Stimulated activated CD8-positive, alpha-beta memory T cell treated with anti-CD3 and anti-CD28 coated beads, Interleukin-7, amount 100 ng/mL, for 24 hours (primary cell): ENCODE measurements at places on chromosomes 4 and X.

DNA sequence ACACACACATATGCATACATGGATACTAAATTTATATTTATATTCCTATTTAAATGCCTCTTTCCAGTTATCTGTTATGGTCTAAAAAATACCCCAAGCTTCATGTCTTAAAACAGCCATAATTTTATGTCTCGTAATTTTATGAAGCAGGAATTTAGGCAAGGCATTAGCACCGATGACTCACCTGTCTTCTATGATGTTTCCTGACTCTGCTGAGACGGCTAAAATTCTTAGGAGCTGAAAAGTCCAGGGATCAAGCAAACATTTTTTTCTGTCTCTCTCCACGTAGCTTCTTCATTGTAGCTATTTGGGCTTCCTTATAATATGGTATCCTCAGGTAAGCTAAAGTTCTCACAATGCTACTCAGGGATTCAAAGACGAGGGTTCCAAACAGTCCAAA lies 930.3 kb downstream of the STIM2 start:
- DNase-seq = no peak

- DNase-seq = no peak
Observed at GRCh38 chrX:42725196-42725595, 52.8 kb downstream of the PPP1R2C start.

DNA sequence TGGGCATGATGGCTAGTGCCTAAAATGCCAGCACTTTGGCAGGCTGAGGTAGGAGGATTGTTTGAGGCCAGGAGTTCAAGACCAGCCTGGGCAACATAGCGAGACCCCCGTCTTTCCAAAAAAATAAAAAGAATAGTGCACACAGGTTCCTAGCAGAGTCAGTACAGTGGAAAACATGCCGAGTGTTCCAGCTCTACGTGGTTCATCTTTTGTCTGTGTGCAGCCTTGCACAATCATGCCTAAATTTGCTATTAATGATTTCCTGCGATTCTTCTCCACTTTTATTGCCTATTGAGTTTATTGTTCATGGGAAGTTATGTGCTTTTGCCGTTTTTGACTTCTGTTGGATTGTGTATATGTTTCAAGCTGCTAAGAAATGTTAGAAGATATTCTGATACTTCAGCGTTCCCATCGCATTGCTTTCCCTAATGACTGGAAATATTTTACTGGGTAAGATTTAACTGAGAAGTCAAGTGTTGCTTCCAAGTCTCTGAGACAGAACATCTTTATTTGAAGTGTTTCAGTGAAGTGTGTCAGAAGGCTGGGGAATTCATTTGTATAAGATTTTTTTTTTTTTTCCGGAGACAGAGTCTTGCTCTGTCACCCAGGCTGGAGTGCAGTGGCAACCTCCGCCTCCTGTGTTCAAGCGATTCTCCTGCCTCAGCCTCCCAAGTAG lies 11.3 kb downstream of the DOCK11 start:
- DNase-seq = no peak

- no peak for DNase-seq
Observed at GRCh38 chr4:111775556-111776297, 369.5 kb upstream of the FAM241A start.

GRCh38 chr4:139824882-139825522 lies 159.4 kb downstream of the MGST2 start:
- DNase-seq = no peak

DNA sequence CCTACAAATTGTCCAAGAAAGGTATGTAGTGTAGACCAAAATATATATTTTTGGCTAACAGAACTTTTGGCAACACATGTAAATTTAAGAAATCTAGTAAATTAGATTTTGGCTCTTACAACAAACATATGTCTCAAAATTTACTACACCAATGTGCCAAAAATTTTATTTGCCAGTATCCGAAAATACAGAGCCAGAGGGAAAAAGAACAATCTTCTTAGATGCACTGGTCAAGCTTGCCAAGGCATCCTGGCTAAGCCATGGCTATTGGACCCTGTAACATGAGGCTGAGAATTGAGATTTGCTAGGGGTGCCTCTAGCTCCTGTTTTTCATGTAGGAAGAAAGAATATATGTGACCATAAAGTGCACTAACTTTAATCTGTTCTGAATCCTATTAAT lies 91.8 kb downstream of the GABRG1 start:
- no peak for DNase-seq

DNA sequence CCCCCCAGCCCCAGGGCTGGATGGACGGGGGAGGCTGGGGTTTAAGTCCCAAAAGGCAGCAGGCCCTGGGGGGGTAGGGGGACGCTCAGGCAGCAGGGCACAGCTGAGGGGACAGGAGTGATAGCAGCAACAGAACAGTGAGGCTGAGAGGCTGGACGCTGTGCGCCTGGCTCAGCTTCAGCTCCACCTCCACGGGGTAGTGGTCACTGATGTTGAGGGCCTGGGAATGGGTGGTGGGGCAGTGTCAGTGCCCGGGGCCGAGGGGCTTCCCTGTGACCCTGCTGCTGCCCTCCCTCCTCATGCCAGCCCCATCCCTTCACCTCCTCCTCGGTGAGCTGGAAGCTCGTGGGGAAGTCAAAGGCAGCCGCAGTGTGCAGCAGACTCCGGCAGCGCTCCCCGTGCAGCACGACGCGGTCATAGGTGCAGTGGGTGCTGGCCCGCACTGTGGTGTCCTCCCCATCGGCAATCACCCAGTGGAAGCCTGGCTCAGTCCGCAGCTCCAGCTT lies 4.5 kb downstream of the RPL10 start:
- no peak for DNase-seq

- no peak for DNase-seq
Observed at GRCh38 chrX:121831601-121832000, 784.2 kb downstream of the GLUD2 start.

DNA sequence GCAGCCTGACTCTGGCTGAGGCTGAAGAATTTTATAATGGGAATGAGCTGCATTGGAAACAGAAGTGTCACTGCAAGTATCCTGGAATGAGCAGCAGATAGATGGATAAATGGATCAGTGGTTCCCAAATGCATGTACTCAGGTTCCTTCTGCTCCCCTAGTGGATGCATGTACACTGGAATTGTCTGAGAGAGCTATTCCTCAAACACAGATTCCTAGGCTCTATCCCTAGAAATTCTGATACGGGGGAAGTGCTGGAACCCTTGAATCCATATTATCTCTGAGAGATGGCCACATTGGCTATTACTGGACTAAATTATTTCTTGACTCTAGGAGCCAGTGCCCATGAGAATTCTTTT lies 64.8 kb downstream of the TMEM131L start:
- no peak for DNase-seq

DNA sequence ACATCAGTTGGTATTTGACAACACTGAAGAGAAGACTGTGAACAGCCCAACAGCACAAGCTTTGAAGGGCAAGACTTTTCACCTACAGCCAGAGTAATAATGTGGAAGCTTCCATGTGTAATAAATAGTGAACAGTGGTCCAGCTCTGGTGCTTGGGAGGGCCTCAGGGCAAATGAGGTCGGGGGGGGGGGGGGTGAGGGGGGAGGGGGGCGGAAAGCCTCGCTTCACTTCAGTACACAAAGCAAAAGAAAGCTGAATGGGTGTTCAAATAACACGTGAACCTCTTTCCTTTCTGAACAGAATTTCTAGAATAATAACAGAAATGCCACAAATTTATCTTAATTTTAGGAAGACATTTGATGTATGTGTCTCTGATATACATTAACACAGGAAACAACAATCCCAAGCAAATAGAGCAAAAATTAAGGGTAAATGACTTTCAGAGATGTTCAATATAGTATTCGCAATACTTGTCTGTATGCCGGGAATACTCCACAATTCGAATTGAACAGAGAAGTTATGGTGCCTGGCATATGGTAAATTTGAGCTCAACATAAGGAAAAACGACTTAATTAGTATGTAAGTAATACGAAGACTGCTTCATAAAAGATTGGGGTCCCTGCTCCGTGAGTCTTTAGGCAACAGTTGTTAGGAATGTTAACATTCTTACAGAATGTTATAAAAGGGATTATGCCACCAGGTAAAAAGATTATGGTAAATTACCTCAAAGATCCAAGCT lies 92.6 kb downstream of the FRYL start:
- DNase-seq = no peak

- DNase-seq = no peak
Observed at GRCh38 chrX:14899607-14900006, 26.4 kb downstream of the MOSPD2 start.

- DNase-seq = no peak
Observed at GRCh38 chr4:148452970-148453369, 10.8 kb upstream of the NR3C2 start.

DNA sequence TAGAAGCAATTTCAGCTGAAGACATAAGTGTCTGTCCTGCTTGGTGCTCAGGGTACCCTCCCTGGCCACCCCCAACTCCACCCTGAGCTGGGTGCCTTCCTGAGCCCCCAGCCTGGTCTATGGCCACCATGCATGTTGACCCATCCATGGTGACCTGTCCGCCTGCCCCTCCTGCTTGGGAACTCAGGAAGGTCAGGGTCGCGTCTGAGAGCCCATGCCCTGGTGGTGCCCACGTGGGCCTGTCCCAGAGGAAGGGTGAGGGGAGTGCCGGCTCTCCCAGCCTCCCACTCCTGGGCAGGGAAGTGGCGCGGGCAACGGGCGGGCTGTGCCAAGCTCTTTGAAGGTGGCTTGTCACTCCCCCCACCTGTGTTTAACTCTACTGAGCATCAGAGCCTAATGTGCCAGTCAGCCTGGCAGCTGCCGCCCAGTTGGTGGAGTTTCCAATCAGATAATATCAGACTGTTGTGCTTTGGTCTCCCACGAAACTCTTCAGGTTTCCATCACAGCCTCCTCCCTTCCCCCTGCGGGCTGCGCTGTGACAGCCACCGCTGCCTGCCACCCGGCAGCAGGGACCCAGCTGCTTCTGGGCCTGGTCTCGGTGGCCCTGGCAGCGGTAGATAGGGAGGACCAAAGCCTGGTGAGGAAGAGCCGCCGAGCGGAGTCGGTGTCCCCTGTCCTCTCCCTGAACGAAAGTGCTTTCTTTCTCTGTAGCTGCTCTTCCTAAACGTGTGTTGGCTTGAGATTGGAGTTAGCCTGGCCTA lies 4.8 kb downstream of the SH3BP2 start:
- no peak for DNase-seq

DNA sequence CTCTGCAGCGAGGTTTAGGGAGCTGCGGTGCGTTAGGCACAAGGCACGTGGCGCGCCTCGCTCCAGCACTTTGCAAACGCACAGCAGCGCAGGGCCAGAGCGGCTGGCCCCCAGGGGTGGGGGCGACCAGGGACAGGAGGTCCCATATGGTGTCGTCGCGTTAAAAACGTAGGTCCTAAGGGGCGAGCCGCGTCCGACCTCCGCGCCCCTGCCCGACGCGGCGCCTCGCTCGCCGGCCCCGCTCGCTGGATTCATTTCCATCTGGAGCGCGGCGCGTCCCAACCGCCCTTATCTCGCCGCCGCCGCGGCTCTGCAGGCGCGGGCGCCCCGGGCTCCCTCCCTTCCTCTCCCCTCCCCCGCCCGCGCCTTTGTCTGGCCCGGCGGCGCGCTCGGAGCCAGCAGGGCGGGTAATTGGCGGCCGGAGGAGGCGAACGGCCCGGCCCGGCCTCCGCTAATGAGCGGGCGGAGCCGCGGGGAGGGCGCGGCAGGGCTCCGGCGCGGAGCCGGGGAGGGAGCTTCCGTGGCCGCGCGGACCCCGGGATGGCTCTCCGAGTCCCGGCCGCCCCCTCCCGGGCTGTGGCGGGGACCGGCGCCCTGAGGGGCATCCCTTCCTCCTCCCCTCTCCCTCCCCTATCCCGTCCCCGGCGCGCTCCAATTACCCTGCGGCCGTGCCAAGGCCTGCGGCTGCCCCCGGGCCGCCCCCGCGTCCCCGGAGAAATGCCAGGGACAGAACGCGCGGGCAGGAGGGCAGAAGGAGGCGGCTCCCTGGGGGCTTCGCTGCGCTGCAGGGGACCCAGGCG lies 409.0 kb downstream of the BCOR start:
- DNase-seq = no peak

DNA sequence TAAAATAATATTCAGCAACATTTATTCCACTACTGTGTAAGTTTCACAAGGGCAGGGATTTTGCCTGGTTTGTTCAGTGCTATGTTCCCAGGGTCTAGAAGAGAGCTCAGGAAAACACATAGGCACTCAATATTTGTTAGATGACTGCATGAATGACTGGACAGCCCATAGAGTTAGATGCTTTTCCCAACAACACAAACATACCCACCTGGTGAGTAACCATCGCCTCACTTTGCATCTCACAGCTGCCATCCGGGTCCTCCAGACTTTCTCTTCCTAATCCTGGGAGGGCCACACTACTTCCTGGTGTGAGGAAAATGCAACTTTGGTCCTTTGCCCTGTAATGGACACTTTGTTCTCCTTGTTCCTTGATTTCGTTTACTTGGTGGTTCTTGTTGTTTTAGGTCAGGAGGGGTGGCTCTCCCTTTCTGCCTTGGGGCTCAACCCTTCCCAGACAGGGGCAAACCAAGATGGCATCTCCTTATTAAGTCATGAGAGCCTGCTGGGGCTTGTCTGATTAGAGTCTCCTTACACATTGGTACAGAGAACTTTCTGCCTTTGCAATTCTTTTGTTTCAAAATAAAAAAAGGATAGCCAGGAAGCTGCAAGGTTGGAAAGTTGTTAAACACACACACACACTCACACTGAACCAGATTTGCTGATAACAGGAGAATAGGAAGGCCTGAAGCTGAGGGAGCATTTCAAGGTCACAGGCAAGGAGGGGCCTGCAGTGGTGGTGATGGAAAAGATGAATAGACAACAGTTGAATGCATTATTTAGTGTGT lies 190.6 kb downstream of the MID1IP1 start:
- DNase-seq = no peak

DNA sequence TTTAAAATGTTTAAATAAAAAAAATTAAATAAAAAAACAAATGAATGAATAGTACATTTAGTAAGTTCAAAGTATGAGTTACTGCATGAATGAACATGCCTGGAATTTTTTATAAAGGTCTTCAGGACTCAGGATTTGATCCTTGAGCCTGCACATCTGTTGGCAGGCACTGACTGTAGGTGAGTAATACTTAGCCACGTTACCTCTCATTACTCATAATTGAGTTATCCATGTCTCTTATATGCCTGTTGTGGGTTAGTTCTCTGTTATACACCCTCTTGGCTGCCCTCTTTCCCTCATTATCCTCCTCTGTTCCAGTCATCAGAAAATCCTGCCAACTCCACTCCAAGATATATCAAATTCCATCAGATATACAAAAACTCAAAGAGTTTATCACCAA lies 276.0 kb downstream of the FBXW7 start:
- DNase-seq = no peak

GRCh38 chrX:117532339-117532738 lies 584.3 kb downstream of the KLHL13 start:
- DNase-seq = no peak

DNA sequence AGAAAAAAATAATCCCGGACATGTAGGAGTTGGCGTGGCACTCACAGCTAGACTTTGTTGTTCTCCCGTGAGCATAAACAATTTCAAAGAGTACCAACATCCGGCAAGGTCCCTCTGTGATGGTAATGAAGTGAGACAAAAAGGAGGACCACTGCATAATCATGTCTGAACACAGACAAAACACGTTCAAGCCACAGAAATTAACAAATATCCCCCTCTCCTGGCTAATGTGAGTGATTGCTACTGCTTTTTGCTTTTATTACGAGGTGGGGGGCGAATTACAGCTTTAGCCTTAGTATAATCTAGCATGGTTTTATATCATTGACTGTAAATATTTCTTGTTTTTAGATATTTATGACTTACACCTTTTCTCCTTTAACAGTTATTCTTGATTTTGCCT lies 118.5 kb downstream of the PLS3 start:
- no peak for DNase-seq

GRCh38 chrX:110477593-110478228 lies 119.1 kb downstream of the RTL9 start:
- no peak for DNase-seq
